Right ventricle myocardium superior (tissue), 1 donor: ENCODE measurements at places on chromosomes 6 and 20. TPM values are rescaled to one million over a fixed set of nuclear protein-coding genes. Genes with fewer than 3 reads are reported as not detected.

HLA-DMB gene
- 10.4 TPM for total RNA-seq

B3GAT2 gene
- total RNA-seq: not detected

SLC26A8 gene
- total RNA-seq: not detected

FNDC11 gene
- 0.11 TPM for total RNA-seq

ZNF512B gene
- total RNA-seq: 11.3 TPM

PSMF1 gene
- total RNA-seq: 121 TPM

CST1 gene
- not detected for total RNA-seq

C6orf141 gene
- total RNA-seq: not detected

ZNF391 gene
- 0.51 TPM for total RNA-seq

BPI gene
- total RNA-seq: 0.11 TPM

NHLRC1 gene
- 1.2 TPM for total RNA-seq

GMPR gene
- total RNA-seq: 121 TPM

DNA sequence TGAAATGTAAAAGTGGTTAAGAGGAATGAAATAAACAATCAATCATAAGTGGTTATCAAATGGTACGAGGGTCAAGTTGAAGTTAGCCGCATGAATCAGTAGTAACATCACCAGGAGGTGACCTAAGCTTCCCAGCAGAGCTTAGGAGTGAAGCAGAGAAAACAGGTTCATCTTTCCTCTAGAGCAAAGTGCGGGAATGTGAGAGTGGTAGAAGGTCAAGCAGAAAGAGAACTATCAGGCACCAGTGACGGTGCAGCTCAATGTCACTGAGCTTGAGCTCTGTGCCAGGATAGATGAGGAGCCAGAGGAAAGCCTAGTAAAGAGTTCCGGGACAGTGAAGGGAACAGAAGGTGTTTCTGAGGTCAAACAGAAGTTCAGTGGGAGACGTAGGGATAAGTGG, 20.8 kb upstream of the TNFAIP3 start:
- DNase-seq: no peak

DNA sequence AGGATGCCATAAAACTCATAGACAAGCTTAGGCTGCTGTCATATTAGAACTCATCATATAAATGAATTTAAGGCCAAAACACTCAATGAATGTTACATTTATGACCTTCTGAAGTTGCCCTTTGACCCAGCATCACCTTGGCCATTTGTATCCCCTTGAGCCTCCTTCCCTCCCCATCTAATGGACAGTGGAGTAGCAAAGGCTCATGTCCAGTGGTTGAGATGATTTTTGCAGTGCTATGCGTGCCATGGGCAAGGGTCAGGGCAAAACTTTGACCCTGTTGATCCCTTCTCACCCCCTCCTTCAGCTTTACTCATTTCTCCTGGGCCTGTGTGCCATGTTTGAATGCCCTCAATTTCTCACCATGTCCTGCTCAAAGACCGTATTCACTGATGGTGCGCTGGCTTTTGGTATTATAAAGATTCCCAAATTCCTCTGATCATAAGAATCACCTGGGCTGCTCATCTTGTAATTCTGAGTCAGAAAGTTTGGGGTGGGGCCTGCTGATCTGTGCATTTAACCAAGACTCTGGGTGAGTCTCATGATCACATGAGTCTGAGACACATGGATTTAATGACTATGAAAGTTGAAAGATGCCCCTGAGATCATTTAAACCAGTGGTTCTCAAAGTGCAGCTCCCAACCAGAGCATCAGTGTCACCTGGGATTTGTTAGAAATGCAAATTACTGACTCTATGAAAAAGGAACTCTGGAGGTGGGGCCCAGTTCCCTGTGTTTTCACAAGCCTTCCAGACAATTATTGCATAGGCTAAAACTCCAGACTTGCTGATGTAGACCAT, 57.5 kb upstream of the IL20RA start:
- DNase-seq: no peak

- no peak for DNase-seq
These were observed 4.6 kb downstream of the KCNK5 start for GRCh38 chr6:39224523-39225182.

- no peak for DNase-seq
These were observed 218.8 kb upstream of the FLRT3 start for GRCh38 chr20:14556206-14556605.

DNA sequence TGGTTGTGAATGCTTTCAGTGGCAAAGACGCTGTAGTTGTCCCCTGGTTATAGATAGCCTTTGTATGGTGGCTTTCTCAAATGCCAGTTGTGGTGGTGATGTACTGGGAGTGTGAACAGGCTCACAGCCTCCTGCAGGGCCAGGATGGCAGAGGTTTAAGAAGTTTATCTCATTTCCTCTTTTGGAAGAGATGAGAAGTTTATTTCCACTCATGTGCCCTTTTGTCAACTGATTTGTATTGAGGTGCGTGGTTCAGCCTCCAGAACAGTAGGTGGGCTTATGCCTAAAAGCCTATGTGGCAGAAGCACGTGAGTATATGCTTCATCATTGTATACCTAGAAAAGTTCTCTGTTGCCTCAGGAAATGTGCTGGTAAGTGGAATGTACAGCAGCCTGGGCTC, 13.7 kb upstream of the ZFP57 start:
- DNase-seq: no peak

GRCh38 chr6:98583506-98583905, 250.9 kb upstream of the POU3F2 start:
- no peak for DNase-seq

DNA sequence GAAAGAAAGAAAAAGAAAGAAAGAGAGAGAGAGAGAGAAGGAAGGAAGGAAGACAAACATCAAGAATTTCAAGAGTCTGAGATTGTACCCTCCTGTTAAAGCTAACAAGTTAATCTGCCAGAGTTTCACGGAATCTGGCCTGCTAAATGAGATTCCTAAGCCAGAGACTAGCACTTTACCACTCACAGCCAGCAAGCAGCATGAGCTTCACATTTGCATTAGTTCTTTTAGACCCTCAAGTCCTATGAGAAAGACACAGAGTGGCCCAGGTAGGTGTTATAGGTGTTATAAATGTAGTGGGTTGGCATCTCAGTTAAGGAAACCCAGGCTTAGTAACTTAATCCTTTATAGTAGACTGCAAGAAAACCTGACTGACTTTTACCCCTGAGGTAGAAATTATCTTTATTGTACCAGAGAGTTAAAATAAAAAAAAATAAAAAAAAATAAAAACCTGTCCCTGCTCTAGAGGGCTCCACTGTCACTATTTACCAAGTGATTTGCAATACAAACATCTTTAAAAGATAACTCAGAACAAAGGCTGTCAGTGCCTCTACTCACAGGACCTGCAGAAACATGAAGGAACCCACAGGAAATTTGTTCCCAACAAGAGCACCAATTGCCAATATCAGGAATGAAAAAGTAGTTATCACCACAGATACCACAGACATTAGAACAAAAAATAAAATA, 9.7 kb upstream of the IBTK start:
- no peak for DNase-seq

DNA sequence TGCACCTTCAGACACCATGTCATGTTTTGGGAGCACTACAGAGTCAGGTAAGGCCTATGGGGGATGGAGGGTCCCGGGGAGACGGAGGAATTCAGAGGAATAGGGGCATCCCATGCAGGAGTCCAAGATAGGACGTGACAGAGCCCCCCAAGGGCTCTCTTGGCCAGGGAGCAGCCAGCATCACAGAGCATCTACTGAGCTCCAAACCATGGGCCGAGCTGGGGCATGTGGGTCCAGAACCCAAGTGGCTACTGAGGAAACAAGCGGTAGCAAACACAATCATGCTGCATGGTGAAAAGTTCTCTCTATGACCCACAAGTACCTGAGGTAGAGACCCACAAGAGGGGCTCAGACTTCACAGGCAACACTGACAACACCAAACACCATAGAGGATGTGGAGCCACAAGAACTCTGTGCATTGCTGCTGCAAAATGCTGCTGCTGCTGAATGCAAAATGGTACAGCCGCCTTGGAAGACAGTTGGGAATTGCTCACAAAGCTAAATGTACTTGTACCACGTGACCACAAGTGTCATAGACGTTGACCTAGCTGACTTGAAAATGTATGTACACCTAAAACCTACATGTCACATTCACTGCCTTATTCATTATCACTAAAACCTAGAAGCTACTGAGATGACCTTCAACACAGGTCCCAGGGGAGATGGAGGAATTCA, 33.4 kb upstream of the MAS1L start:
- DNase-seq: no peak

DNA sequence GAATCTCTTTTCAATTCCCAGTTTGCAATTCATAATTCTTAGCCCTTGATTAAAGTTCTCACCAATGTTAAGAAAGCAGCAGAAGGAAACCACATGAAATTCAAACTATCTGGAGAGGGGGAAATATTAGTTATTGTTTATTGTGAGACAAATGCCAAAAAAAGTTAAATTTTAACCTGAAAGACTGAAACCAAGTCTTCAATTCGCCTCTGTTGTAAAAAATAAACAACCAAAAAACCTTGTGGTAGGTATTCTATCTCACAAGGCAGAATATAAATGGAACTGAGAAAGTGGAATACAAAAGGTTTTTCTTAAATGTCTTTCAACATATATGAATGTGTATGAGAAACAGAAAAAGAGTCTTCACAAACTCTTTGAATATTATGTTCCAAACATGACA, 24.8 kb downstream of the TMX4 start:
- DNase-seq: no peak

- DNase-seq: no peak
These were observed 7.3 kb downstream of the ETV7 start for GRCh38 chr6:36380166-36380565.

GRCh38 chr6:36029464-36029863, 1.9 kb downstream of the MAPK14 start:
- DNase-seq: no peak

GRCh38 chr6:30000156-30000791, 57.9 kb downstream of the HLA-A start:
- no peak for DNase-seq

- DNase-seq: peak; percentile 26
These were observed 430.3 kb upstream of the SULF2 start for GRCh38 chr20:48215536-48215935.

DNA sequence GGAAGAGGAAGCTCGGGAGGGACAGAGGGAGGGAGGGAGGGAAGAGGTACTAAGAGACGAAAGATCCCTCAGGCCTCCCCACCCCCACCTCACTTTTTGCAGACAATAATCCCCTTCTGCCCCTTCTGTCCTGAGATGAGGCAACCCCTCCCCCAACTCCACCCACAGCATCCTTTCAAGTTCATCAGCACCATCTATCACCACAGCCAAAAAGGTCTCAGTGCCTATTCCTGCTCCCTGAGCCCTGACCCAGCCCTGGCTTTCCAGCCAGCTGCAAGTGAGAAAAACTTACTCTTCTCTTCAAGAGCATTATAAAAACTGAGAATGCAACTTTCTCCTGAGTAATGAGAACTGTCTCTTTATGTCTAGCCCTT, 133.2 kb upstream of the LRFN2 start:
- DNase-seq: no peak

GRCh38 chr6:1796706-1797529, 187.2 kb downstream of the FOXC1 start:
- DNase-seq: no peak

GRCh38 chr20:36833275-36834020, 42.5 kb upstream of the TLDC2 start:
- DNase-seq: peak; percentile 46

GRCh38 chr6:43468748-43469681, 8.4 kb upstream of the TJAP1 start:
- DNase-seq: peak; percentile 64

DNA sequence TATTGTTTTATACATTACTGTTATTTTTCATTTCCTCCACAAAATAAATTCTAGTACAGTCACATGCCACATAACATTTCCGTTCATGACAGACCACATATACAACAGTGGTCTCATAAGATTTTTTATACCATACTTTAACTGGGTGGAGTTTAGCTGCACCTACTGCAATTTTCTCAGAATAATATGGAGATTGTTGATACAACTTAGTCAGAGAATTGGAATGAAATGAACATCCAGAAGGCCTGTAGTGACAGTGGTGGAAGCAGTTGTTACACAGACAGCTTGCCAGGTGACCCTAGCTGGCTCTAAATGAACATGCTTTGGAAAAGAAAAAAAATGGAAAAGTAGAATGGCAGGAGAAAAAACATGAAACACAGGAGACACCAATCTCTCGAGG, 183.2 kb upstream of the TCF21 start:
- no peak for DNase-seq

DNA sequence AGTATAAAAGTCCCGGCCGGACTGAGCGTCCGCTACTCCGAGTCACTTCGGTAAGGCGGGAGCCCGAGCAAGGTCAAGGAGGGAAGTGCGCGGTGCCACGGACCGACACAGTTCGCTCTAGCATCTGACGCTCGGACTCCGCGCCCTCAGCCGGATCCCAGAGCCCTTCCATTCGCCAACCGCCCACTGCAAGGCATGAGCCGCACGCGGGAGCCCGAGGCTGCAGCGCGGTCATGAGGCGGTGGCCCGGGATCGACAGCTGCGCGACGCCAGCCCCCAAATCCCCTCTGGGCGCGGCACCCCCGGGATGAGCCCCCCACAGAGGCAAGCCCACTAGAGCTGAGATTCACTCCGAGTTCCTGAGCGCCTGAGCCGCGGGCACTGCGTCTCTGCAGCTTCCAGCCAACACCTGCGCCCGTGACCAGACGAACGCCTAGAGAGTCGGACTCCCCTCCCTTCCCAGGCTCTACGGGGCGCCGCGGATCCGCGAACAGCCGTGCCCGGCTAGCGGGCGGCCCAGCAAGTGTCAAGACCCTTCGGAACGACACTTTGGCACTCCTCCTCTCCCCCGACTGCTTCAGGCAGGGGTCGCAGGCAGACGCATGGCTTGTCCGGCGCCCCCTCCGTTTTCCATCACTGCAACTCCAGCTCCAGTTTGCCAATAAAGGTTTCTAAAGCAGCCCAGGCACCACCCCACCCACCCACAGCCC, 725 bp upstream of the ISM1 start:
- DNase-seq: peak; percentile 64

DNA sequence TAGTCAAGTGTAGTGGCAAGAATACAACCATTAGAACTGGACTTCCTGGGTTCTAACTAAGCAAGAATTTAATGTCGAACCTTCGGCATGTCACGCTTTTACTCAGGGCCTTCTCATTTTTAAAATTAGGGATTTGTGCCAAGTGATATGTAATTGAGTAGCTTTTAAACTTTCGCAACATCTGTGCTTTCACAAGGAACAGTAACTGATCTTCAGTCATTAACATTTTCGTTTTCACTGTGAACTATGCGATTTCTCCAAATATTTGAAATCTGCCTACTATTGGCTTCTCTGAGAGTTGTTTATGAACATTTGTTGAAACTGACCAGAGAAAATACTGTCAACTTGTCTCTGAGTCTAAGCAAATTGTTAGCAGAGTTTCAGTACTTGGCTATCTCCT, 27.6 kb downstream of the GRM1 start:
- DNase-seq: no peak

- DNase-seq: no peak
These were observed 581.9 kb downstream of the HTR1B start for GRCh38 chr6:76881414-76881813.

GRCh38 chr6:96157018-96157565, 141.3 kb downstream of the FUT9 start:
- no peak for DNase-seq
